ENCODE measurements at places on chromosomes 7 and 10.

- DNase-seq = no peak
Measured at GRCh38 chr10:6175329-6176055, 27.2 kb upstream of the PFKFB3 start.

DNA sequence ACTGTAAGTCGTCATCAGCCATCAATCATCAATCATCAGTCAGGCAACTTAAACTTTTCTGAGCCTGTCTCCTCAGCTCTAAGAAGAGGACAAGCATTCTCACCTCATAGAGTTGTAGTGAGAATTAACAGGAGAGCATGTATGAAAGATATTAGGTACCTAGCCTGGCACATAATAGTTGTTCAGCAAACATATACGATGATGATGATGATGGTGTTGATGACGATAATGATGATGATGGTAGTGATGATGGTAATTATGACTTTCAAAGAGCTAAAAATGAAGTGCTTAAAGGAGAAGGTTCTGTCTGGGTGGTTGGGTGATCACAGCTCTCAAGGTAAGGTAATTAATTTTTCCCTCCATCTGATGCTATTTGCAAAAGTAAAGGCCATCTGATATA is 55.1 kb upstream of the ADRB1 start:
- no peak for DNase-seq

- no peak for DNase-seq
Measured at GRCh38 chr10:132961787-132962622, 19.6 kb upstream of the CFAP46 start.

- no peak for DNase-seq
Measured at GRCh38 chr7:134440067-134440466, 18.8 kb downstream of the AKR1B1 start.

DNA sequence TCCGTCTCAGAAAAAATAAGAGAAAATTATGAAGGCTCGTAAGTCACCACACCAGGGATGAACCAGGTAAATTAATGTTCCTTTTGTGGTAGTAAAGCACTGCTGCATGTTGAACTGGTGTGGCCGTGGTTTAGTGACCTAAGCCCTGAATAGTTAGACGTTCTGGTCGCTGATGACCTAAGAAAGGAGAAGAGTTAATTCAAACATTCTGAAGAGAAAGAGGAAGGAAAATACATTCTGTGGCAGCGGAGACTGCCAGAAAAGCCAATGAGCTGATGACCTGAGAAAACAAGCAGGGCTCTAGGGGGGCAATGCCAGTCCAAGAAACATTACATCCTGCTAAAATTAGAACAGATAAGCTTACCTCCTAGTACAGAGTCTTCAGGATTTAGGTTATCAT is 17.5 kb downstream of the DNAJC9 start:
- DNase-seq = no peak

- DNase-seq = no peak
Measured at GRCh38 chr10:104286939-104287338, 18.0 kb downstream of the GSTO2 start.

- DNase-seq = no peak
Measured at GRCh38 chr7:27149842-27150567, 2.4 kb downstream of the HOXA3 start.

DNA sequence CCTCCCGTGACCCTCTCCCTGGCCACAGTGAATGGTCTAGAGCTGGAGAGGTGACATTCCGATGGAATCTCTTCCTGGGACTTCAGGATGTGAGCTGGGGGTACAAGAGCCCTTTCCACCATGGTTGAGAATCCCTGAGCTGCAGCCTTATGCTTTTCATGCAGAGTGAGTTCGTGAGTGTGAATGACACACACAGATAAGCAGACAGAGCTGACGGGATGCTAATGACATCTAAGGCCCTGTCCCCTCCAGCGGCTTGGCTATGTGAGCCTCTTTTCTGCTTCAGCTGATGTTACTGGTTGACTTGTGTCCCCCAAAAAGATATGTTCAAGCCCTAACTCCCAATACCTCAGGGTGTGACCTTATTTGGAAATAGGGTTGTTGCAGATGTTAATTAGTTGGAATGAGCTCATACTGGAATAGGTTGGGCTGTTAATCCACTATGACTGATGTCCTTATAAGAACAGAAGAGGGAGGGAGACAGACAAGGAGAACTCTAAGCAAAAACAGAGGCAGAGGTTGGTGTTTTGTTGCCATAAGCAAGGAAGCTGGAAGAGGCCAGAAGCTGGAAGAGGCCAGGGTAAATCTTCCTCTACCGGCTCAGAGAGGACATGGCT is 111.1 kb upstream of the AFAP1L2 start:
- no peak for DNase-seq

DNA sequence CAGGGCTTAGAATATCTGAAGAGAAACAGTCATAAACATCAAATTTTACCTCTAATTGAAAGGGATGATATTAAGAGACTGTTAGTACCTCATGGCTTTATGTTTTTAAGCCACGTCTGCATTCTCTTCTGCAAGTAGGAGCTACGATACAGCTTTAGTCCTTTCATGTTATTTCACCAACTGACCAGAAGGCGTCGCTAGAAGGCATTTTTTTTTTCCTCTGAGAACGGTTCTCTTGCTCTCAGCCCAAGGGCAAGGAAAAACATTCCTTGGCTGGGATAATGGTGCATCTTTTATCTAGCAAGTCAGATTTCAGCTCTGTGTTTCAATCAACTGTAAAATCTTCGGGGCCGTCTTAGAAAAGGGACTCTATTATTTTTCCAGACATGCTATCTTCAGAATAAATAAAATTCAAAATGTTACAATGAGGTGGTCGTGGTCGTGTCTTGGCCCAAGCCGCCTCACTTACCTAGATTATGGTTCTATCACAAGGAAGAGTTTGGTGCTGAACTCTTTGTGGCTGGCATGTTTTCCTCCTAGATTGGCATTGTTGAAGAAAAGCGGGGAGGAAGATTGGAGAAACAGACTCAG is 41.6 kb upstream of the LYZL2 start:
- DNase-seq = peak; percentile 41

DNA sequence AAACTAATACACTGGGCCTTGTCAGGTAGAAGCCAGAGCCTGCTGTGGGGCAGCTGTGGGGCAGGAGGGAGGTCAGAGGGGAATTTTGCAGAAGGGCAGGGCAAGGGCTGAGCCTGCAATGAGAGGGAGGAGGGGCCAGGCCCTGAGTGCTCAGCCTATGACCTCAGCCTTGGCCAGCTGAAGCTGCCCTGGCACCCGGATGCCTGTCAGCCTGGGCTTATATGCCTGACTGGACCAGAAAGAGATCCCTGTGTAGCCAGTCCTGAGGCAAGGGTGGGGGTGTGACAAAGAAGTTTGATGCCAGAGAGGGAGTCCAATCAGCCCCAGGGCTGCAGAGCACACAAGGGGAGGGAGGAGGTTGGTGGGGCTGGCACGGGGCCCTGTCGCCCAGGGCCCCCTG is 22.3 kb upstream of the PRRT4 start:
- DNase-seq = no peak

DNA sequence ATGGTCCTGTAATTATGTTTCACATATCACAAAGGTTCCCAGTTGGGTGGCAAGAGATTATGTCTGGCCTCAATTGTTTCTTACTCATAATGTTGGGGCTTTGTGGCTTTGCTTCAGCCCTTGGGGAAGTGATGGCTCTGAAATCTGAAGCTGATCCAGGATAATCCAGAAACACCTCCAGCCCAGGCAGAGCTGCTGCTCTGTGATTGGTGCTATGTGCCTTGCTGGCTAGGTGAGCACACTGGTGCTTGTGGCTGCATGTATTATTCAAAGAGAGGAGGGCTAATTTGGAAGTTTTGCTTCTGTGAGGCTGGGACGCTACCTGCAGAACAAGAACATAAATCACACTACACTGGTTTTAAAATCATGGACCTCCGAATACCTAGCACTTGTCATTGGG is 346.6 kb upstream of the MGMT start:
- DNase-seq = no peak

- DNase-seq = no peak
Measured at GRCh38 chr10:87767253-87767652, 50.8 kb downstream of the ATAD1 start.

DNA sequence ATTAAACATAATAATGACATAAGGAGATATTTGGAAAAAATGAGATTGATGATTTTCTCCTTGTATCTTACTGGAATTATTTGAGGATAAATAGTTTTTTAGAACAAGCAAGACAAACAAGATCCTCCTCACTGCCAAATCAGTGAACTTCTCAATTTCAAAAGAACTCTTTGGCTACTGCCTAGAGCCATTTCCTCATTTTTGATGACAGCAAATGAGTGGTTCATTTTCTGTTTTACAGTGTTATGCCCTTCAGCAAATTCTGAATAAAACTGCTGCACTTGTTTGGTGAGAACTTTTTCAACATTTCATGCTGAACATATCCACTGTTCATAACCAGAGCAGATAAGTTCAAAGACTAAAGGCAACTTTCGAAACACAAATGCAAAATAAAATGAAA is 42.5 kb upstream of the AHR start:
- no peak for DNase-seq

DNA sequence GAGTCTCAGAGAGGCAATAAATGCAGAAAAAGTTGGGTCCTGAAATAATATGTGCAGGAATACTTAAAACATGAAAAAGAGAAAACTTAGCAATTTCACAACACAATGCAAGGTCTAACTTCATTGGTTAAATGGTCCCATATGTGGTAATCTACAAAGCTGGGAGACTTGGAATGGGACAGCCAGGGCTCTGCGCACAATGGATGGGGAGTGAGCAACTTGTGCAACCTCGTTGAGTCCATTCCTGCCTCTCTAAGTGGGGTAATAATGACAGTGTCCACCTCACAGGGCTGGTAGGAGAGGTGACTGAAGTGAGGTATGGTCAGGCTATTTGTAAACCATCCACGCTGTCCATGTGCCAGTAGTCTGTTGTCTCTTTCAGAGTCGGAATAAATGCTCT is 11.8 kb upstream of the EMX2 start:
- DNase-seq = no peak

DNA sequence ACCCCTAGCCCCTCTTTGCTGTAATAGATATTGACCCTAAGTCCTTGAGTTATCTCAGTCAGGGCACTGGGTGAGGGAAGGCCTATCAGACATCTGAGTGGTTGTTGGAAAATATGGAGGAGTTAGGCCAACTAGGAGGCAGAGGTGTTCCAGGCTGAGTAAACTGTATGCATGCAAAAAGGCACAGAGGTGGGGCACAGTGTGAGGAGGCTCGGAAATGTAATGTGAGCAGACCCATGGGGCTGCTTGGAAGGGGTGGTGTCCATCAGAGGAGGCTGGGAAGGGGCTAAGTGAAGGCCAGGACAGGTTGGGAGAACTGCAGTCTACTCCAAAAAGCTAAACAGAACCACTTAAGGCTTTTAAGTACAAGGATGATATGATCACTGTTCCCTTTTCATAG is 323.2 kb upstream of the BMPER start:
- no peak for DNase-seq

DNA sequence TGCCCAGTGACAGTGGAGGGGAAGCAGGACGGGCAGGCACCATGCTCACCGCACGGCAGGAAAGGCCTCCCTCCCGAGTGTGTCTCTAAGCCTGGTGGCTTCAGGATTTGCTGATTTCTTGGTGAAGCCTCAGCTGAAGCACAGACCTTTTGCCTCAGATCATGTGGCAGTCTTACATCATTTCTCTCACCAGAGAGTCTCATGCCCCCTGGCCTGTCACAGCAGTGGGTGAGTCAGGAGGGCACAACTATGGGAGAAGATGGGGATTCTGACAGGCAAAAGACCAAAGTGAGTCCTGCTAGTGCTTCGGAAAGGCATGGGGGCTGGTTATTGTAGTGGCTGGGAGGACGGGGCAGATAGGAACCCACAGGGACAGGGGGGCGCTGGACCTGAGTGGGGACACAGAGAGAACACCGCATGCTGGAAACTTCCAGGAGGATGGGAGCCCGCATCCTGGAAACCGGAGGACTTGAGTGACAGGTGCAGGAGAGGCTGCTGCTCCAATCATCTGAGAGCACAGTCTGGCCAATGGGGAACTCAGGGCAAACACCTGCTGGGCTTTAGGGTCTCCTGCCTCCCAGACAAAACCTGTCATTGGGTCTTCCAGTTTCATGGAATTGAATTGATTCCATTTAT is 166.8 kb downstream of the ADARB2 start:
- no peak for DNase-seq

- no peak for DNase-seq
Measured at GRCh38 chr7:2872296-2872874, 28.3 kb upstream of the GNA12 start.

- DNase-seq = no peak
Measured at GRCh38 chr7:142248-142941, 50.0 kb upstream of the FAM20C start.

GRCh38 chr10:35126530-35127288 is at the start of gene CREM:
TSS of gene CREM (plus strand) at chr10:35126846. CDS start at chr10:35137836, 10,990 bp downstream.
- DNase-seq = peak; percentile 97

DNA sequence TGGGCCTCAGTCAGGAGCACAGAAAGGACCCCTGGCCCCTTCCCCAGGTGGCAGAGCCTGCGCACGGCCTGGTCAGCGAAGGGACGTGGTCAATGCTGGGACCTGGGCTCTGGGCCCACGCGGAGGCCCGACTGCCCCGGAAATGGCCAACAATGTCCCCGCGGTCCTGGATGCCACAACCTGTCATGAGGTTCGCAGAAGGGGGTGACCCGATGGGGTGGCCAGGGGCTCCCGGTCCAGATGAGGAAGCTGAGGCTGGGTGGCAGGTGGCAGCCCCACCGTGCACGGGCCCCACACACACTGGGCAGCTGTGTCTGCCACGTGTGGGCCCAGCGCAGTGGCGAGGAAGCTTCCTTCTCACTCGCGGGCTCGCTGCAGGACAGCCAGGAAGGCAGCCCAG is 49.4 kb downstream of the DPYSL4 start:
- DNase-seq = no peak

- DNase-seq = no peak
Measured at GRCh38 chr7:149226840-149227494, 12.5 kb upstream of the ZNF212 start.

- no peak for DNase-seq
Measured at GRCh38 chr10:76155961-76156360, 724.5 kb downstream of the LRMDA start.

DNA sequence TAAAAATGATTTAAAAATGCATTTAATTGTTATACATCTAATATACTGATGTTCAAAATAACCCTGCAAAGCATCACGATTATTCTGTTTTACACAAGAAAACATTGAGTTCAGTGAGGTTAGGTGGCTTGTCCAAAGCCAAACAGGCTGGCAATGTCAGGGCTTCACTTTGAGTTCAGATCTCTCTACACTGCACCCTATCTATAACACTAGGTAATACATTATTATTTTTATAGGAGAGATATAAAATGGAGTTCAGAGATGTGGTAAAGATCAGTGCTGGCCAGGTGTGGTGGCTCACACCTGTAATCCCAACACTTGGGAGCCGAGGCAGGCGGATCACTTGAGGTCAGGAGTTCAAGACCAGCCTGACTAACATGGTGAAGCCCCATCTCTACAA is 165.9 kb upstream of the MYO3A start:
- no peak for DNase-seq

- no peak for DNase-seq
Measured at GRCh38 chr7:156019776-156020565, 207.7 kb upstream of the SHH start.

- no peak for DNase-seq
Measured at GRCh38 chr7:130278860-130279259, 12.2 kb downstream of the CPA2 start.

GRCh38 chr7:128323040-128323439 is 20.7 kb downstream of the RBM28 start:
- no peak for DNase-seq

Data from NCI-H774 (cell line).